ENCODE measurements at places on chromosomes 13 and 19.

DNA sequence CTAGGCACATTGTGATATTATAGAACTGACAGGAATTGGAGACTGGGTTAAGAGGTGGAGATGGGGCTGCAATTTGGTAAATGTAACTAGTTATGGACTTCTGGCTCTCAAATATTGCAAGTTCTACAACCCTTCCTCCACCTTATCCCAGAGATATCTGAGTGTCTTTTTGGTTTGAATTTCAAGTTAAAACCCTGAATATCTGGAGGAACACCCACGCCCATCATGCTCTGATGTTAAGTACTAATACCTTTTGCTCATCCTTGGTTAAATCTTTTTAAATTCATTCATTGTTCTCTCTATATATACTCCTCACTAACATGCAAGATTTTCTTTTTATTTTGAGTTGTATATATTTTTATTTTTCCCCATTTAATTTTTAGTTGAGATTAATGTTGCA, 28.9 kb downstream of the ITGBL1 start:
- DNase-seq = no peak

GRCh38 chr13:30376426-30377311, 45.6 kb upstream of the UBE2L5 start:
- DNase-seq = no peak

DNA sequence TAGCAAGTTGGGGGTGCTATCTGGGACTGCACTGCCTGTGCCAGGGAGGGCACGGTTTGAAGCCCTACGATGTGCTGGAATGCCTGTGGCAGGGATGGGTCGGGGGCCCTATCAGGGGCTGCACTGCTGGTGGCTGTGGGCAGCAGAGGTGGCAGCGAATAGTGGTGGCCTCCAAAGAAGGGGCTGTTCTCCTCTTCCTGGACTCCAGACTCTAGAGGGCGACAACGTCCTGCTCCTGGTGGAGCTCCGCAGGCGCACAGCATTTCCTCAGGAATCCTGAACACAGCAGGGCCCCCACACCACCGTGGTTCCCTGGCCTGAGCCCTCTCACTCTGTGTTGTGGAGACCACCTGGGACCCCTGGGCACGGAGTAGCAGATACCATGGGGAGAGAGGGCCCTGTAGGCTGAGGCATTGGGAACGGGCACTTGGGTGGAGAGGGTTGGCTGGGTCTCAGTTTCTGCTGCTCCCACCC, 145.6 kb downstream of the TNFRSF19 start:
- DNase-seq = no peak

GRCh38 chr19:15166700-15167099, 34.1 kb downstream of the NOTCH3 start:
- no peak for DNase-seq

DNA sequence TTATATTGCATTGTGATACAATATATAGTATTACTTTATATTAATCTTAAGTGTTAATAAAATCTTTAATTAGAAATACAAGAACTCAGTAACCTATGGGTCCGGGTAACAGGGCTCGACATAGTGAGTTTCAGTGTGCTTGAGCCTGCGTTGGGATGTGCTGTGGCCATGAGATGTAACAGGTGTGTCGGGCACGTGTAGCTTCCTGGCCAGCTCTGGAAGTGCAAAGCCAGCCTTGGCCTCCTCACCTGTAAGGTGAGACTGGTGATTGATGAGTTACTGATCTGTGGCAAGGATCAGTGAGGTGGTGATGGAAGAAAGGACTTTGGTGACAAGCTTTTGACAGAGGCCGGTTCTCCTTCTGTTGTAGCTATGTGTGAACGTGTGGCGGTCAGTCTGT, 19.2 kb downstream of the ATP4B start:
- DNase-seq = peak; percentile 15

GRCh38 chr13:107734891-107735625, 480.3 kb downstream of the LIG4 start:
- DNase-seq = no peak
